Kidney glomerular epithelial cell (primary cell): ENCODE measurements at places on chromosomes 6 and 20.

- no peak for DNase-seq
These were observed 20.6 kb downstream of the EPM2A start for GRCh38 chr6:145714731-145715130.

DNA sequence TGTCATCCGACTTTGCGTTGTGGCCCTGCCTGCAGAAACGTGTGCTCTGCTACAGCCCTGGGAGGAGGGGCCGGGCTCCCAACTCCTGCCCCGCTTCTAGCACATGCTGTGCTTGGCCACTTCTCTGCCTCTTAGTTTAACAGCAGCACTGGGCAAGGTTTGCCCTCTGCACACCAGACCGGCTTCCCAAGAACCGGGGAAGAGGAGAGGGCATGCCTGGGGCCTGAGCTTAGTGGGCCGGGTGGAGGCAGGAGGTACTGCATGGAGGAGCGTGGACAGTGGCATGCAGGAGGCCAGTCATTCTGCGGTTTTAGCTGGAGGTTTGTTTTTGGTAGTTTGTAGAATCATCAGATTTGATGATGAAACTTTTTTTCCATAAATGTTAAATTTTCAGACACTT is 45.5 kb downstream of the CEP43 start:
- no peak for DNase-seq

- DNase-seq: no peak
These were observed 23.6 kb downstream of the BHLHE23 start for GRCh38 chr20:62983210-62983609.

GRCh38 chr20:54475334-54476168 is at the start of gene DOK5:
TSS of gene DOK5 (plus strand) at chr20:54475593. CDS start at chr20:54475947, 354 bp downstream.
- no peak for DNase-seq

- no peak for DNase-seq
These were observed 27.5 kb upstream of the TBX18 start for GRCh38 chr6:84791927-84792326.

GRCh38 chr6:158706369-158706982 is 56.6 kb downstream of the SYTL3 start:
- peak; percentile 18 for DNase-seq

- DNase-seq: no peak
These were observed 1175.3 kb upstream of the GJE1 start for GRCh38 chr6:140957386-140957785.

DNA sequence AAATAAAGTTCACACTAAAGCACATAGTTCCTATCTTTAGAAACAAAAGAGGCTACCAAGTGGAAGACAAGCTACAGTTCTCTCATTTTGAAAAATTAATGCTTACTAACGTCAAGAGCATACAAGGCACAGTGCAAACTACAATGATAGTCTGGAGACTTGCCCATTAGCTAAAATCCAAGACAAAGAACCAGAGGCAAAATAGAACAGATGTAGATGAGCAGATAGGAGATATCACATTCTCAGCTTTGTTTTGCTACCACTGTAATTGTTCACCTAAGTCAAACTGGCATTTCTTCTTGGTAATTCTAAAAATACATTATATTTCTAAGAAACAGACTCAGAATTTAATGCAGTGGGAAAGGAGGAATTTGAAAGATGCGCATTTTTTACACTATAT is 5.2 kb downstream of the TMEM30A start:
- DNase-seq: no peak
